Activated T-cell treated with anti-CD3 and anti-CD28 coated beads for 24 hours (primary cell): ENCODE measurements at places on chromosomes 6 and 20.

- DNase-seq, result no peak
Observed at GRCh38 chr6:68638230-68638900, 3.3 kb downstream of the ADGRB3 start.

DNA sequence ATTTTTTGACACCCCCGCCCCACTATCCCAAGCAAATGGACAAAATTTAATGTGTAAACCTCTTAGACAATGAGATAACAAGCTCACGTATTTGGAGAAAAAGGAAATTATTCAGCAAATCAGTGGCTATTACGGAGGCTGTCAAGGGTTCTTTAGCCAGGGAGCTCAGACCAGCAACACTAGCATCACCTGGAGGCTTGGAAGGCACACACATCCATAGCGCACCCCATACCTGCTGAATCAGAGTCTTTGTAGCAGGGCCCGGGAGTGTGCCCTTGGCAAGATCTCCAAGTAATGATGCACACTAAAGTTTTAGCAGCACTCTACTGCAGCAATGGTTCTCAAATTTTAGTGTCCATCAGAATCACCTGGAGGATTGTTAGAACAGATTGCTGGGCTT is 223.2 kb upstream of the BTBD3 start:
- DNase-seq, result no peak

DNA sequence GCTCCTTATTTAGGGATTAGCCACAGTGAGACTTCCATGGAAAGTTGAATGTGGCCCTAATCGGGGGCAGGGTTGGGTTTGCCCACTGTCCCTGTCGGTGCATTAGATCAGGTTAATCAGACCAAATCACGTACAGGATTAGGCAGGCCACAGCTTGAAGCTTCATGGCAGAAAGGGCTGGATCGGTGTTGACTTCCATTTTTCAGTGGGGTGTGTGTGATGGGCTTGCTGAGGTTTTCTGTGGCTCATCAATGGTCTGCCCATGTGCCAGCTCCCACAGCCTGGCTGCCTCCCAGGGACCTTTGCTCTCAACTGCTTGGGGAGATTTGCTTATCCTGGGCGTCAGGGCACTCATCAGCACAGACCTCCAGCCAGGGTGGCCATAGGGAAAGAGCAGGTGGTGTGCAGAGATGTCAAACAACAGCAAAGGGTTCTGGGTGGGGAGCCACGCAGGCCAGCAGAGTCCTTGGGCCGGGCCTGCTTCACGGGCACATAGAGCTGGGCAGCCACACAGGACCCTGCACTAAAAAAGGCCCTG is 130.7 kb downstream of the TFAP2C start:
- no peak for DNase-seq

- no peak for DNase-seq
Observed at GRCh38 chr6:160464744-160465143, 116.6 kb downstream of the SLC22A3 start.

GRCh38 chr6:71965404-71965803 is 79.1 kb downstream of the RIMS1 start:
- no peak for DNase-seq

GRCh38 chr6:89475634-89476033 is 42.7 kb downstream of the ANKRD6 start:
- peak; percentile 7 for DNase-seq

- peak; percentile 28 for DNase-seq
Observed at GRCh38 chr20:53660078-53660909, 66.7 kb upstream of the ZNF217 start.

DNA sequence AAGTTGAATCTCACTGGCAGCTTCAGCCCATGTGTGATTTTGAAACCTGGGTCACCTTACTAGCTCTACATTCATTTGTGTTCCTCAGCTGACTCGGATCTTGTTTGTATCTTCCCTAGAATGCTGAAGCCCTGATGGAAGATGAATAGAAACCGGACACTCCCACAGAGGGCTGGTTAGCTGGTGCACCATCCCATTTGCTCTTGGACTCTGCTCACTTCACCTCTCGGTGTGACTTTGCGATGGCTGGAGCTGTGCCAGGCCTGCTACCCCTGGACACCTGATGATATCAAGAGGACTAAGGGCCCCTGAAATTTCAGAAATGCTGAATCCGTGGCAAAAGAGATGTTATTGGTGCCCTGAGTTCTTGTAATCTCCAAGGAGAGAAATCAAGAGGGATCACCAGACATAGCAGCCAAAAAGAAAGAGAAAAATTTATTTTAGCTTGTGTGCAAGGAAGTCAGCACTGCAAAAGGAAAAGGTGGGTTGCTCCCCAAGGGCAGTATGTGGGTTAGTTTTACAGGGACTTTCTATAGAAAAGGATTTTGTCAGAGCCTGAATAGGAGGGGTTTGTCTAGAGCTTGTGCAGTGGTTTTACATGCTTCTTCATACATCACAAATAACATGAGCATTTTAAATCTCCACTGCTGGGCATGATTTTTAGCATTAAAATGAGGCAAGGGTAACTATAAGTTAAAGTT is 426.3 kb upstream of the NOX3 start:
- DNase-seq, result no peak

DNA sequence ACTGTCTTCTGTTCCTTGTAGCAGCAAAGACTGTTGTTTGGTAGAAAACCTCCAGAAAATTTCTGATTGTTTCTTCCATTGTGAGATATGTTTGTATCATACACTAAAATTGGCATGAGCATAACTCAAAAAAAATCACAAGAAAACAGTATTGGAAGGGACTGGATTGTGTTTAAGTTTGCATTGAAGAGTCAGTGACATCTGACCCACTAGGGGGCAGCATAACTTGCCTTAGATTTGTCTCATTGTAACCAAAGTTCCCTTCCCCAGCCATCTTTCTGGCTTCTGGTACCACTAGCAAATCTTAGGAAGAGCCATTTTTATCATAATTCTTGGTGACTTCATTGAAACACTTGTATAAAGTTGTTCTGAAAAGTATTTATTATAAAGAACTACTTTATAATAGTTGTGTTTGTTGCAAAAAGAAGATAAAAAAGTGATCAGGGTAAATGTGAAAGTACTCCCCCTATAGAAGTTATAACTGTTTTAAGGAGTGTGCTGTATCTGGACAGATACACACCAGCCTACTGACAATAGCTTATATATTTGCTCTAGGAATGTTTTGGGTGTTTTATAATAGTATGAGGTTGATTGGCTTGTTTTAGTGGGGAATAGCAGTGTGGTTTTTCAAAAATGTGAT is 7.7 kb downstream of the CSTF1 start:
- peak; percentile 43 for DNase-seq

DNA sequence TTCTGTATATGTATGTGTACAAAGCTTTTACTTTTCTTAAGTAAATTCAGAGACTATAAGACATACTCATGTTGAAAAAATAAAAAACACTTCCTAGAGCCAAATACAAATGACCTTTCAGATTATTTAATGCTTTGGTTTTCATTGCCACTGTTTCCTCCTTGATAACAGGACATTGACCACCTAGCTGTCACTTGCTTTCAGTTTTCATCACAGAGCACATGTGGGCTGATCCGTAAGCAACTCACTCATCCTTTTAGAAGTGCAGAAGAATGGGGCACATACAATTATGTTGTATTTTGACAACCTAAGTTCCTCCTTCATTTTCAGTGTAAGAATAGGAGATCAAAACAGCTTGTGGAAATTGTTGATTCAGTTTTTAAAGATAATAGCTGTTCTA is 6.2 kb downstream of the ZBTB2 start:
- no peak for DNase-seq

DNA sequence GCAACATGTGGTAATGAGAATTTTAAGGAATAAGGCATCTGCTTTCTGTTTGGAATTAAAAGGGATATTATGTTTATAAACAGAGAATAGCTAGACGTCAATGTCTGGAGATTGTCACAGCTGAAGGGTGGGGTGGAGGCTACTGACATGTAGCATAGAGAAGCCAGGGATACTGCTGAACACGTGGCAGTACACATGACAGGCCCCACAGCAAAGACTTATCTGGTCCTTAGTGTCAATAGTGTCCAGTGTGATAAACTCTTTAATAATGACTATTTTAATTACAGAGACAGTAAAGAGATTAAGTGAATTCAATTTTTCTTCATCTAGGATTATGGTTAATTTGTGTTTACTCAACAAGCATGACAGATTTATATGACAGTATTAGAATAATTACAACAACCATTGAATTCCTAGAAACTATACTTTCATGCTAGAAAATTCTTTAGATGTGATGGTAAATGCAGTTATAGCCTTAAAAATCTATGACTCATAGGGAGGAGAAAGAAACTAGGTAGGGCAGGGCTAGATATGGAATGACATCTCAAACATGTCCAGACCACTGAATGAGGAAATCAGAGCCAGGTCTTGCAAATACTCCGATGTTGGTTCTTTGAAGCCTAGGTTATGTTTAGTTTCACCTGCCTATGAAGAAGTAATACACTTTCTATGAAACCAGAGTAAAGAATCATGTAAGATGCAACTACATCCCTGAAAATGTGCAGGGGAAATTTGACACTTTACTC is 399.5 kb downstream of the PHF3 start:
- no peak for DNase-seq

DNA sequence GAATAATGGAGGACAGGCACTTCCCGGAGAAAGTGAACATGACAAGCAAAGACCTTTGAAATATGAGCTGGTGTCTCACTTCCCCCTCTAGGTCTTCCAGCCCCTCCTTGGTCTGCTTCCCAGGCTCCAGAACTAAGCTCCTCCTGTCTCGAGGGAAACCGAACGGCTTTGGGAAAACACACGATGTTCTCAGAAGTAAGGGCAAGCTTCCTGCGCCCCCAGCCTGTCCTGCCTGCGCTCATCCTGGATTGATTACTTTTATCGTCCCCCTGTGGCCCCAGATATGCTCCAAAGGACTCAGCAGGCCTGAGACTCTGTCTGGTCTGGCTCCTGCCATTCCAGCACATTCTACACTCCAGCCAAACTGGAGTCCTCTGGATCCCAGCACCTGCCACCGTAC is 83.4 kb downstream of the ZNF217 start:
- no peak for DNase-seq

GRCh38 chr6:4522453-4522852 is 253.8 kb upstream of the CDYL start:
- DNase-seq, result no peak

- no peak for DNase-seq
Observed at GRCh38 chr6:35844290-35844689, 39.1 kb downstream of the LHFPL5 start.

GRCh38 chr6:111978532-111979149 is 75.3 kb upstream of the CCN6 start:
- no peak for DNase-seq

DNA sequence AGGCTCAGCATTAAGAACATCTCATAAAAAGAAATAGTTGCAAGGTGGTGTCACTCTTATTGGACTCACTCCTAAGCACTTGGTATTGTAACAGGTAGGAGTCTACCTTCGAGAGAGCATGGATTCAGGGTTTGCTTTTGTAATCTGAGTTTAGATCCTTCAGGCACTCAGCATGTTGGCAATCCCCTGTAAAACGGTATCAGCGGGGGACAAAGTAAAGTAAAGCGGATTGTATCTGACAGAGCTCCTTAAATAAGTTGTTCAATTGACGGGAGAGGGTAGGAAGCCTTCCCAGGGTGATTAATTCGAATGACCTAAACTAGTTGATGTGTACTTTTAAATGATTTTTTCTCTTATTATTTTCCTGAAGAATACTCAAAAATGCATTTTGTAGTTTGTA is 869.8 kb upstream of the EPHA7 start:
- DNase-seq, result no peak

DNA sequence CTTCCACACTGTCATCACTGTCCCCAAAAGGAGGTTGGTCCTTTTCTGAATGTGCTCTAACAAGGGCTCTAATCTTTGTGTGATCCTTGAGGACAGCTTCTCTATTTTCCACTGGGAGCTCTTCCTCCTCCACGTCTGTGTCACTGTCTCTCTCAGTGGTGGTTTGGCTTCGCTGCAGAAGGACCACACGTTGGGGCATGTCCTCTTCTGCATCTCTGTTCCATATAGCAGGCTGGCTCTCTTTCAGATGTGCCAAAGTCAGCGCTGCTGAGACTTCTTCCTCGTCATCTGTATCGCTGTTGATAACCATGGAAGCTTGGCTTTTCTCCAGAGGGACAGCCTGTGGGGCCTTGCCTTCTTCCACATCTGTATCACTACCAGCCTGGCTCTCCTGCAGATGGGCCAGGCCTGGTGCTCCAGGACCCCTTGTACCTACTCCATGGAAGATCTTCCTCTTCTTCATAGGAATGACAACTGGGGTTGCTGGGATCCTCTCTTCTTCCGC is 4.6 kb downstream of the MDC1 start:
- DNase-seq, result no peak

- no peak for DNase-seq
Observed at GRCh38 chr20:15814360-15814759, 758.9 kb downstream of the KIF16B start.

DNA sequence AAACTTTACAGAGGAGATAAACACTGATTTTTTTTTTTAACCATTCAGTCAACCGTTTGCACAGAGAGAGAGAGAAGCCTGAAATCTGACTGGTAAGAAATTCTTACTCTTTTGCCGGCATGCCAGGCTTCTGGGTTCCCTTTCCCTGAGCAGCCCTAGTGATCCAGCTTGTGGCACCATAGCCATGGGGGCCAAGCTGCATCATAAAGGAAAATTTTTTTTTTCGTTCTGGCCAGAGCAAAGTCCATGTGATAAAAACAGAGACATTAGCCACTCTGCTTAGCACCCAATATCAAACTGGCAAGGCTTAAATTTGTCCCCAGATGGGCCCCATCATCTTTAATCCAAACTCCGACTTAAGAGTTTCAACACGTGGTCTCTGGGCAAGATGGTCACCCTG is 44.5 kb downstream of the CEP85L start:
- DNase-seq, result no peak

DNA sequence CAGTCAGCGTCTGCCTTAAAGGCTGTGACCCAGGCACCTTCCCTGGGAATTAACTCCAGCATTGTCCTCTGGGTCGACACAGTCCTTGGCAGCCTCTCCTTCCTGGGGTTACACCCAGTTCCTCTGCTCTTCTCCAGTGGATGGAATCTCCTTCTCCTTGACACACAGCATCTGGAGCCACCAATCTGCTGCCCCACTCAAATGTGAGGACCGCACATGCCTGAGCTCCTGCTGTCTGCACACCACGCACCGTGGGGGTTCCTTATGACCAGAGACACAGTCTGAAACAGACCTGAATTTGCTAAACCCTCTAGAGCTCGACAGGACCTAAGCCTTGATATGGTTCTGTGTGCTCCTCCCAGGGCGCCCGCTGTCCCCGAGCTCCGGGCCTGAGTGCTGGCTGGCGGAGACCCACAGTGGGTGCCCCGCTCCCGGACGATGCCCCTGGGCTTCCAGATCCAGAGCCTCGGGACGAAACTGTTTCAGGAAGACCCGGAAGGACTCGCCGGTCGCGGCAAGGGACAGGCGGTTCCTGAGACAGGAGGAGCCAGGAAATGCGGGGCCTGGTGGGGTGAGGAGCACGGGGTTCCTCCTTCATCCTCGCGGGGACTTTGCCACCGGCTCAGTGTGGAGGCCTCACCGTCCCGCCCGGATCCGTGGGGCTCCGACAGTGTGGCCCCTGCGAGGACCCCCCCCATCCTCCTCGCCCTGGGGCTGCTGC is 2.5 kb upstream of the RAET1G start:
- DNase-seq, result no peak
